Stimulated activated effector memory CD8-positive, alpha-beta T cell treated with anti-CD3 and anti-CD28 coated beads, Interleukin-12 subunit alpha, Interleukin-12 subunit beta, amount 100 ng/mL, for 72 hours (primary cell): ENCODE measurements at places on chromosomes 3 and 15.
A peak's percentile ranks its signal among the peaks of the same experiment; 100 is the strongest.

DNA sequence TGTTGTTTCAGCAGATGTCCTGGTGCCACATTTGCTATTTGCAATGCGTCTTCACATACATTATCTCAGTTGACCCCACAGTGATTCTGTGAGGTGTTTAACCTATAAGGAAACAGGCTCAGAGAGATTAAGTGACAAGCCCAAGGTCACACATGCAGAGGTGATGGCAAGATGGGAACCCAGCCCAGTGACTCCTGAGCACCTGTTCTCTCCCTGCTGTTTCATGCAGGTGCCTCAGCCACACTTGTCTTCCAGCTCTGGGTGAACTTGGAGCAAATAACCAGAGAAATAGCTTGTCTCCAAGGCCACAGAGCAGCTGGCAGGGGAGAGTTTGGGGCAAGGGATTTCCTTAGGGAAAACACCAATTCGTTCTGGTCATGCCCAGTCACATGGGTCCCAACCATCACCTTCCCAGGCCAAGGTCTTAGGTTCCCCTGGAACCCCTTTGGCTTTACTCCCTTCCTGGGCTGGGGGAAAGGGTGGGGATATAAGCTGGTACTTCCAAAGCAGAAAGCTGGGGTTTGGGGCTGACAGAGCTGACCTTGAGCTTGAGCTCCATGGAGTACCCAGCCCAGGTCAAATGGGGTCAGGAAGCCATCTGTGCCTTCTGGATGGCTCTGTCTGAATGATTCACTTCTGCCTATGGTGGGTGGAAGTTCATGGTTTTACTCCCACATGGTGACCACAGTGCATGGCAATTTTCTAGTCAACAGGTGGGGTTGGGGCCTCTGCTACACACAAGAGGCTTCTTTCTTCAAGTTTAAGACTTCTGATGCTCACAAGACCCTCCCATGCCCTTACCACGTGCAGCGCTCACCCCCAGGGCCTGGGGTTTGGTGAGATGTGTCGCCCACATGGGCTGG is 22.4 kb downstream of the LIPC start:
- DNase-seq: peak; percentile 31

- no peak for DNase-seq
These were observed 181.1 kb downstream of the STT3B start for GRCh38 chr3:31713816-31714215.

DNA sequence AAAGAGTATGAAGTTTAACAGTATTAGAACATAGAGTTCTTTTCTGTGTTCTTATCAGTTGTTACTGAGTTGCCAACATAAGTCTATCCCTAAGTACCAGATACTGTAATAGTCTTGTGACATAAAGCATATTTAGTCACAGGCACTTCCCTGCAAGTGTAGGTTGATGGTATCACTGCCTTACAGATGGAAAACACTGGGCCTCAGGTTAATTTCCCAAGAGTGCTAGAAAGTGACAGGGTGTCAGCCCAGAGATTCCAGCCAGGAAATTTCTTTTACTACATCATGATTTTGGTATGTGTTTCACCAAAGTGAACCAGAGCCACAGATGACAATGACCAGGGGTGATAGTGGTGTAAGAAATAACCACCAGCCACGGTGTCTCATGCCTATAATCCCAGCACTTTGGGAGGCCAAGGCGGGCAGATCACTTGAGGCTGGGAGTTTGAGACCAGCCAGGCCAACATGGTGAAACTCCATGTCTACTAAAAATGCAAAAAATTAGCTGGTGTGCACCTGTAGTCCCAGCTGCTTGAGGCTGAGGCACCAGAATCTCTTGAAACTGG is 3.2 kb downstream of the EIF1B start:
- no peak for DNase-seq

DNA sequence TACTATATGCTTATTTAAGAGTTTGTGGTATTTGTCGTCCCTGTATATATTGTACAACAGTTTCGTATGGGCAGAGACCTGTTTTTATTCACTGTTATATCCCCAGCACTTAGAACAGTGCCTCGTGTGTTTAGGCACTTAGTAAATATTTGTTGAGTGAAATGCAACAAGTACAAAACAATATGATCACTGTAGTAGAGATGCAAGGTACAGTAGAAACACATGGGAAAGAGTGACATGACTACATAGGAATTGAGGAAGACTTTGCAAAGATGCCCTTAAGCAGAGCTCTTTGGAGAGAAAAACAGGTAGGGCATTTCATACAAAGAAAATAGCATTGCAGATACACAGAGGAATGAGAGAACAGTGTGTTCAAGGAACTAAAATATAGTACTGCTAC is 18.3 kb downstream of the RASA2 start:
- no peak for DNase-seq

- DNase-seq: no peak
These were observed 48.5 kb downstream of the FNDC3B start for GRCh38 chr3:172087602-172088580.

GRCh38 chr3:156761713-156762451 is 64.3 kb upstream of the LEKR1 start:
- no peak for DNase-seq

DNA sequence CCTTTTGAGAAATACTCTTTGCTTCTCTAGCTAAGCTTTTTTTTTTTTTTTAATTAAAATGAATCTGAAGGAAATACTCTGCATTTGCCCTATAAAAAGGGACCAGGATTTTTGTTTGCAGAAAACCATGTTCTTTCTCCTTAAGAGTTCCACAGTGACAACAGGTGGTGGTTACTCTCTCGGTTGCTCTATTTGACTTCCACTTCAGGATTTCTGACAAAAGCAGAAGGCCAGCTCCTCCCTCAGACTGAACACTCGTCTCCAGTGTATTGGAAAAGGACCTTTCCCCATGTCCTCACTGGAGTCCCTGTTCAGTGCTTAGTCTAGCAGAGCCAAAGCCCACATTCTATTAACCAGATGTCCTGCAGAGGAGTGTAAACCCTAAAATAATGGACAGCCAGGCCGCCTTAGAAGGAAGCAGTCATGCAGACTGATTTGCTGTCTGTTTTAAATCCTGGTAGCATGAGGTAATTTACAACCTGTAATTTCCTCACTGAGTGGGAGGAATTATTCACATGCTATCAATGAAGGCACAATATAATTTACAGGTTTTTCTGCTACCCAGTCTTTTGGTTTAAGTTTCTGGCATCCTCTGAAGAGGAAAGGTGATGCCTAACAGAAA is 599.3 kb downstream of the PYDC2 start:
- DNase-seq: no peak

- no peak for DNase-seq
These were observed 2.6 kb downstream of the LIPC start for GRCh38 chr15:58434334-58434875.

DNA sequence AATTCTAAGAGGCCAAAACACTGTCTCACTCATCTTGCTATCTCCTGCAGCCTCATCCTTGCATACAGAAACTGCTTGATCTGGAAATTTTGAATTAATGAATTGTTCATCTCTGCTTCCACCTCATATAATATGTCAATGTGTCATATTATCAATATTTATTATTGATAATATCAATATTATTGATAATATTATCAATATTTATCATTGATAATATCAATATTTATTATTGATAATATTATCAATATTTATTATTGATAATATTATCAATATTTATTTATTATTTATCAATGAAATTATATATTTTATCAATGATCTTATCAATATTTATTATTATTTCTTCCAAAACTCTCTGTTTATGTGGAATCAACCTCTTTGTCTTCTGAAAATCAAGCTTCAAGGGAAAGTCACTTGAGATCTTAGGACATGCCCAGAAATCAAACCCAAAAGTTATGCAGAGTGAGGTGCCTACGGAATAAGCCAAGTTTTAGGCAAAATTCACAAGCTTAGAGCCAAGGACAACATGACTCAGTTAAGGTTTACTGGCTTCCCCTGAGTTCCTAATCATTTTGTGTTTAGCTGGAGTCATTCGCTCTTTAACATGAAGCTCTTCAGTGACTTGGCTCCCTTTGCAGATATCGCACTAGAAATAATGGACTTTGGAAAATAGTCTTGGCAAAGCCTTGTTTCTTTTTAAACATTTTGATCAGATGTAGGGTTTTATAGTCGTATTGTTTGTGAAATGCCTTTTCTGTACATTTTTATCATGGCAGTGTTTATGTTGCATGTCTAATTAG is 297.1 kb upstream of the RARB start:
- DNase-seq: no peak

GRCh38 chr3:186540835-186541226 is 3.3 kb downstream of the CRYGS start:
- no peak for DNase-seq

DNA sequence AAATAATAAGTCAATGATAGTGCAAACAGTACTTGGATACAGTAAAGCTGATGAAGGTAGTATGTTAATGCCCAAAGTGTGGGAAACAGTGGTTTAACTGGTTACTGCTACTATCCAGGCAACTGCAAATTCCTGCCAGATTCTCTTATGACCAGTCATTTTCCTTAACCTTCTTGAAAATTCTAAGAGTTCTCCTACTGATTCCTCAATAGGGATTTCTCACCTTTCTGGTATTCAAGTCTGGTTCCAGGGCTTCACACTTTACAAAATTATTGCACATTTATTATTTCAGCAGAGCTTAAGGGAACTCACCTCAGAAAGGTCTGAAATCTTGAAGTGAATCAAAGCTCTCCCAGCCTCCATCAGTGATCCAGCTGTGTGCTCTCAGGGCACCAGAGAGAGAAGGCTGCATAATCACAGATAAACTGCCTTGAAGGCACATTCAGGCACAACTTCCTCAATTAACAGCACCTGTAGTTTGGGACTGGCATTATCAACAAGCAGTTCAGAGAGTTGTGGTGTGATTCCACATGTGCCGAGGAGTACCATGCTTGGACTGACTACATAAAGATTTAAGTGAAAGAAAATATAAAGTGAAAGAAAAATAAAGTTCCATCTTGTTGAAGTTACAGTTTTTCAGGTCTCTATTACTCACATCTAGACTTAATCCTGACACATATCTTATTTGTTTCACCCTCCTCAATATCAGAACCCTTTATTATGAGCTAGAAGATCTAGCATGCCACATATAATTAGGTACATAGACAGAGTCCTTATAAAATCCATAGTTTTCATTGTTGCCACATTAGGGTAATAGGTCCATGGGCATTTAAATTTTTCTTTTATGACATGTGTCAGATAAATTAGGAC is 59.5 kb upstream of the TIPARP start:
- DNase-seq: no peak

DNA sequence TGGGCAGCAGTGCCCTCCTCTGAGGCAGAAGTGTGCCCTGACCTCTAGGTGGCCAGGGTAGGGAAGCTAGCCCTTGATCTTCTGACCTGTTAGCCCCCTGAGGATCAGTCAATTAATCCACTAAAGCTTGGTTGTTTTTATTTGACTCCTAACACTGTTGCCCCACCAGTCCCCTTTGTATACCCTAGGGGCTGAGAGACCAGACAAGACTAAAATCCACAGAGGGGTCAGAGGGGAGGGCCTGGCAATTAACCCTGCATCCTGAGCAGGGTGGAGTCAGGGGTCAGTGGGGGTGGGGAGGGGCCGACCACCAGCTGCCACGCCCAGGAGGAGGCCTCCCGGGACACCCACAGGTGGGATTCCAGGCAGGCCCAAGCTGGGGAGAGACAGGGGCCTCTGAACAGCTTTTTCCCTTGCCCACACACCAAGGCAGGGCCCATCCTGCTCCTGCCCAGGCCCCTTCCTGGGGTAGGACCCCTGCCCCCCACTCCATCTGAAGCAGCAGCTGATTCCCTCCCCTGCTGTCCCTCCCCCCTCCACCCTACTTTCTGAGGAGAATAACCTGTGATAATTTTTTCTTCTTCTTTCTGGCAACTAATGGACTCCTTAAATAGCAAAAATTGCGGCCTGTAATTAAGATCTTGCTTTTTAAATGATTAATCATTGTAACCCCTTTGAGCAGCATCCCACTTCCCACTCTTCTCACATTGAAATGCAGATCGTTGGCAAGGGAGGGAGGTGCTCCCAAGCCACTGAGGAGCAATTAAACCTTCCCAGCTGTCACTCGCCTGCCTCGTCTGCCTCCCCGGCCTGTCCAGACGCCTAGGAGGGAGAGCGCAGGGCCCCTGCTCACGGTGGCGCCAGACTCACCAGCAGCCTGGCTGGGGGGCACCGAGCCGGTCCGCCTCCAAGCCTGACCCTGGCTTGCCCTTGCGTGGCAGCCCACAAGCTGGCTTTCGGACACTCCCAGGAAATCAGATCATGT is 51.9 kb downstream of the RHCG start:
- DNase-seq: no peak

GRCh38 chr3:134696155-134696554 is 45.3 kb upstream of the KY start:
- no peak for DNase-seq

DNA sequence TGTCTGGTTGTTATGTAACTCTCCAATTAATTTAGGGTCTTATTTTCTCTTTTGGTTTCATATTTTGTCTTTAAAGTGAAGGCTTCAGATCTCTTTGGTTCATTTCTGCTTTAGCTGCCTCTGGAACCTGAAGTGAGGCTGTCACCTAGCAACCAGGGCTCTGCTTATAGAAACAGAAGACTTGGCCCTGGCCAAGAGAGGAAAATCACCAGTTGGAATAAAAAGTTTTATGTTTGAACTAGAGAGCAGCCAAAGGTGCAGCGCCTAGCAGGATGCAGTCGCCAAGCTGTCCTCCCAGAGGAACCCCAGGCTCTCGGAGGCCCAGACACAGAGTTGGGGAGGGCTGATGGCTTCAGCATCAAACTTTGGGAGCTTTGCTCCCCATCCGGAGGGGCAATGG is 41.1 kb downstream of the LYZL4 start:
- DNase-seq: no peak

GRCh38 chr15:86834115-86834863 is 754.6 kb downstream of the AGBL1 start:
- no peak for DNase-seq

- no peak for DNase-seq
These were observed 25.7 kb downstream of the ZDHHC3 start for GRCh38 chr3:44950275-44950734.

DNA sequence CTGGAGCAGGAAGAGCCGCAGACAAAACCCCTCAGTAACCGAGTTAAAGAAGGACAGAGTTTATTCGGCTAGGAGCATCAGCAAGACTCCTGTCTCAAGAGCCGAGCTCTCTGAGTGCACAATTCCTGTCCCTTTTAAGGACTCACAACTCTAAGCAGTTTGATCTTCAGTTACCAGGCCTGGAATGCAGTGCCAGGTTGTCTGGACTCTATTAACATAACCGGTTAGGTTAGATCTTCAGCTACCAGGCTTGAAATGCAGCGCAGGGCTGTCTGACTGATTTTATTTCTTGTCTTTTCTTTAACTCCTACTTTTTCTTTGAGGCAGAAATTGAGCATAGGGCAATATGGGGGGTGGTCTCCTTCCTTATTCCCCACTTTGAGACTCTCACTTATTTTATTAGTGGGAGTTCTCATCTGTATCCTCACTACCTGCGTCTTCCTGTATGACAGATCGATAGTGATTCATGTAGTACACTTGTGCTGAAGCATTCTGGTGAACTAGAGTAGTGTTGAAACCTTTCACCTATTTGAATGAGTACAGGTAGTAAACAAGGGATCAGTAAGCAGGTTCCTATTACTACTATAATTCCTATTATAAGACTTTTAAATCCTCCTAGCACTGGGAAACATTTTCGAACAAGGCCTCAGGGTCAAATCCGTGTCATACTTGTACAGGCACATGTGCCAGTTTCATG is 325.0 kb downstream of the CGGBP1 start:
- no peak for DNase-seq
